ENCODE measurements at places on chromosomes 2 and 18.

DNA sequence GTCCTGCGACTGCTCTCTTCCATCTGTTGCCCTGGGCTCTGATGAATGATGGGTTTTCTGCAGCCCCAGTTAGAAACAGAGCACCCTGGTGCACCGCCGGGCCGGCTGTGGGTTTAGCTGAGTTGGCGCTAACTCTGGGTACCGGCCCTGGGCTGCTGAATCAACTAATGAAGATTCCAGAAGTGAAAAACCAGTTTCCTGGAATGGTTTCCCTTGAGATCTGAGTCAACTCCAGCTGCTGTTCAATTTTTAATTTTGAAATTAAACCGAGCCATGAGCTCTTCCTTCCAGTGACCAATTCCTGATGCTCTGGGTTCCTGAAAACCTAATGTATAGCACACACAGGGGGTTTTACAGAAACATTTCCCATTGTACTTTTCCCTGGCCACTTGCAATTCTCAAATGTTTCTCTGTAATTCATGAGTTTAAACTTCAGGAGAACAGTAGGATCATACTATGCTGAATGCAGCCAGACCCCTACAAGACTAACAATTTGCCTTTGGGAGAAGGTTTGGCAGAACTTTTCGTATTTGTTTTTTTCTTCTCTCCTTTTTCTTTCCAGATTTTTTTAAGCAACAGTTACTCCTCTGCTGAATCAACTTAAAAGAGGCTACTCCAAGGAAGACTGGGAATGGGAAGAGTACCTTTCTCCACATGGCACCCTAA is 5.5 kb downstream of the COL6A3 start:
- no peak for DNase-seq

DNA sequence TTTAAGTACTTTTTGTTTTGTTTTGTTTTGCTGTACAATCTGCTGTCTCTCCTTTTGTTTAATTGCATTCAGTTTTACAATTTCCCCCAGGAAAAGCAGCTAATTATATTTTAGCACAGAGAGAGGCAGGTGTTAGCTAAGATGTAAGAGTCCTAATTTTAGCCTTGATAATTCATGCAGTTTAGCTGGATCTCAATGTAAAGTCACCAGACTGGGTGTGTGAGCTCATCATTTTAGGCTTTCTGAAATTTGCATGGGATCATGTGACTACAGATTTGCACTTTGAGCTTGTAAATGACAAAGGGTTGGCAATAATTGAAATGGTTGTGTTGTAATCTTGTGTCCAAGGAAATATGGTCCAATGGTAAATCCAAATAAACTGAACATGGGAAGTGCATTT is 68.5 kb downstream of the ETAA1 start:
- no peak for DNase-seq

DNA sequence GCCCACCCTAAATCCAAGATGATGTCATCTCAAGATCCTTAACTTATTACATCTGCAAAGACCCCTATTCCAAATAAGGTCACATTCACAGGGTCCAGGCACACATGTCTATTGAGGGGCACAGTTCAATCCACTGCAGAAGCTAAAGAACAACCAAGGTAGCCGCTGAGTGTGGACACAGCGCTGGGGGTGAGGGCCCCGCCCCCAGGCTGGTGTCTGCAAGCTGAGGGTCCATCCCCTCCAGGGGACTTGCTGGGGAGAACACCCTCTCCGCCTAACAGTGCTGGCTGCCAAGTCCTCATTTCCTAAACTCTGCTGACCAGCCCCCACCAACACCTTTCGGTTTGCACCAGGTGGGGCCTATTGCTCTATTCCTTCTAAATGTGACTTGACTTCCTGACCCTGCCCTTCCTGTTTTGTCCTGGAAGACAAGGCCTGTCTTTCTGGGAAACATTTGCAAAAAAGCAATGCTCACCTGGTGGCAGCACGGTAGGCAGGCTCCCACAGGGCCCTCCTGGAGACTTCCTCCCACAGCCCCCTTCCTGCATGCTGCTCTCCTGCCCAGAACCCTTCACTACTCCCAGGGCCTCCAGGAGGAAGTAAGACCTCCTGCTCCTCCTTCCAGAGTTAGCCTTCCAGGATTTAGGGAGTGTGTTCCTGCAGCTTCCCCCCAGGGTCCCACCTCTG is 24.4 kb upstream of the TEX44 start:
- no peak for DNase-seq

- no peak for DNase-seq
Observed at GRCh38 chr2:67600222-67600871, 203.2 kb downstream of the ETAA1 start.

GRCh38 chr2:128442891-128443302 is 124.2 kb upstream of the HS6ST1 start:
- DNase-seq = no peak

- no peak for DNase-seq
Observed at GRCh38 chr2:191319186-191319585, 74.0 kb downstream of the MYO1B start.

DNA sequence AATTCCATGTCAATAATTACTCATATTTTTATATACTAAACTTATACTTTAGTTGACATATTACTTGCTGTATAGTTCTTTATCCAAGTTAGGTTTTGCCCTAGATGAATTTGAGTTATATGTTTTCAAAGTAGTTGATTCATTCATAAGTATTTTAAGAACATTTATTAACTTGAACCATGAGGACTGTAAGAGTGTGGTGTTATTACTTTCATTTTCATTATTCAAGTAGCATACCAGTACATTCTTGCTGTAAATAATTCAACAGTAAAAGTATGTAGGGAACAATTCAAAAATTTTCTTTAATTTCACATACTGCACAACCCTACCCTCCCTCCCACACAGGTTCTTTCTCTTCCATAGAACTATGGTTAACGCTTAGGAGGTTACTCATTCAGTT is 75.4 kb downstream of the ANKRD12 start:
- DNase-seq = no peak

DNA sequence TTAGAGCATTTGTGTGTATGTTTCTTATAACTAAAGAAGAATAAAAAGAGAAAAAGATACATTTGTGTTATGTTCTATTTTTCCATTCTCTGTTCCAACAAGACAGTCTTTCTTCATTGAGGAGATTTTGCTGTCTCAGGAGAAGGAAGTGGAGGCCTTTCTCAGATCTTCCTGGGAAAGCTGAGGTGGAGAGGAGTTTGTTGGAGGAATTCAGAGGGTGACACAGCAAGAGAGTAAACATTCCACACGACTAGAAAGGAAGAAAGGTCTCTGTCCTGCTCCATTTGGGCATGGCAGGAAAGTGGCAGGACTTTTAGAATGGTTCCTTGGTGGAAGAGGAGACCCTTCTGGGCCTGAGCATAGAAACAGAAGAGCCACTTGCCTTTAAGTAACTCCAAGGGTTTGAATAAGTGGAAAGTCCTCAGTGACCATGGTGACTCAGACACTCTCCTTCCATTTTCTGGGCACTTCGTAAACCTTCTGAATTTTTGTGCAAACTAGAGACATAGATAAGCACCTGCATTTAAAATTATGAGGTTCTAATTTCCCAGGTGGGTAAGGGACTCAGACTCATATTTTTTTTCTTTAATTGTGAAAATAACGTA is 52.3 kb upstream of the COL5A2 start:
- no peak for DNase-seq

Data from non-pigmented ciliary epithelial cell (primary cell).